ENCODE measurements at places on chromosomes 2 and 18. TPM values are rescaled to one million over a fixed set of nuclear protein-coding genes. Genes with fewer than 3 reads are reported as not detected.

Gene EPB41L3
- 82.9 TPM for total RNA-seq

Gene GCG
- not detected for total RNA-seq

DNA sequence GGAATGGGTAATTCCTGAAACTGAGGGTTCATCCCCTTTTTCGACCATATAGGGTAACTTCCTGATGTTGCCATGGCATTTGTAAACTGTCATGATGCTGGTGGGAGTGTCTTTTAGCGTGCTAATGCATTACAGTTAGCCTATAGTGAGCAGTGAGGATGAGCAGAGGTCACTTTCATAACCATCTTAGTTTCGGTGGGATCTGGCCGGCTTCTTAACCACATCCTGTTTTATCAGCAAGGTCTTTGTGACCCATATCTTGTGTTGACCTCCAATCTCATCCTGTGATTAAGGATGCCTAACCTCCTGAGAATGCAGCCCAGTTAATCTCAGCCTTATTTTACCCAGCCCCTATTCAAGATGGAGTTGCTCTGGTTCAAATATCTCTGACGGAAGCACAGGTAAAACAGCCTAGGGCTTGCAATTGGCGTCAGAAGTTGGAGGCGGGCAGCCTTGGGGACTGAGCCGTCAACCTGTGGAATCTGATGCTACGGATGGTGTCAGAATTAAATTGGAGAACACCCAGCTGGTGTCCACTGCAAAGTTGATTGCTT lies 19.5 kb downstream of the RALBP1 start:
- DNase-seq, result no peak

DNA sequence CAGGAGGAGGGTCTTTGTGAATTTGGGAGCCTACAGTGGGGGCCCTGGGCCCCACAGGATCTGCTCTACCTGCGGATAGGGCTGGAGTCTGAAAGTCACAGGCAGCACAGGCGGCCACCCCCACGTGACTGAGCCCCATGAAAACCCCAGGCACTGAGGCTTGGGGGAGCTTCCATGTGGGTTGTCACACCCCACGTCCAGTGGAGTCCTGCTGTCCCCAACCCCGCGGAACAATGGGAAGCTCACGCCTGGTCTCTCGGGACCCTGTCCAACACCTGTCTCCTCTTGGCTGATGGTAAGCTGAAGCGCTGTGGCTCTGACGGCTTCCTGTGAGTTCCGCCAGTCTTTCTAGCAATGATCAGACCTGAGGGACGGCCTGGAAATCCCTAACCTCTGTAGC lies 85.8 kb downstream of the PTGR3 start:
- DNase-seq, result peak; percentile 64

DNA sequence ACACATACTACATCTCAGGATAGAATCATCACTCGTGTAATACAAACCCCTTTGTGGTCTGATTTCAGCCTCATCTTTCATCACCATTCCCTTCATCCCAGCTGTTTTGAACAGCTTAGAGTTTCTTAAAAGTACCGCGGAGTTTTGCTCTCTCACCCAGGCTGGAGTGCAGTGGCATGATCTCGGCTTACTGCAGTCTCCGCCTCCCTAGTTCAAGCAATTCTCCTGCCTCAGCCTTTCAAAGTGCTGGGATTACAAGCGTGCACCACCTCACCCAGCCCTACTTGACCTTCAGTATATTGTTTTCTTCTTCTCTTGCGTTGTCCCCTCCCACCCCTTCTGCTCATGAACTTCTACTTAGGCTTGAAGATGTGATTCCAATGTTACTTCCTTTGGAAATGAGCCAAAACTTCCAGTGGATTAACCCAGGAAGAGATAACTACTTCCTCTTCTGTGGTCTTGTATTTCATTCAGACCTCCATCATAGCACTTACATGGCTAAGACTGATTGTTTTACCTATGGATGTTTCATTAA lies 15.8 kb downstream of the ERLEC1 start:
- no peak for DNase-seq

GRCh38 chr18:25923193-25923592 lies 167.2 kb downstream of the SS18 start:
- DNase-seq, result no peak

GRCh38 chr18:4417714-4418113 lies 37.4 kb downstream of the DLGAP1 start:
- DNase-seq, result no peak

- no peak for DNase-seq
Measured at GRCh38 chr2:64485331-64485730, 31.4 kb downstream of the LGALSL start.

DNA sequence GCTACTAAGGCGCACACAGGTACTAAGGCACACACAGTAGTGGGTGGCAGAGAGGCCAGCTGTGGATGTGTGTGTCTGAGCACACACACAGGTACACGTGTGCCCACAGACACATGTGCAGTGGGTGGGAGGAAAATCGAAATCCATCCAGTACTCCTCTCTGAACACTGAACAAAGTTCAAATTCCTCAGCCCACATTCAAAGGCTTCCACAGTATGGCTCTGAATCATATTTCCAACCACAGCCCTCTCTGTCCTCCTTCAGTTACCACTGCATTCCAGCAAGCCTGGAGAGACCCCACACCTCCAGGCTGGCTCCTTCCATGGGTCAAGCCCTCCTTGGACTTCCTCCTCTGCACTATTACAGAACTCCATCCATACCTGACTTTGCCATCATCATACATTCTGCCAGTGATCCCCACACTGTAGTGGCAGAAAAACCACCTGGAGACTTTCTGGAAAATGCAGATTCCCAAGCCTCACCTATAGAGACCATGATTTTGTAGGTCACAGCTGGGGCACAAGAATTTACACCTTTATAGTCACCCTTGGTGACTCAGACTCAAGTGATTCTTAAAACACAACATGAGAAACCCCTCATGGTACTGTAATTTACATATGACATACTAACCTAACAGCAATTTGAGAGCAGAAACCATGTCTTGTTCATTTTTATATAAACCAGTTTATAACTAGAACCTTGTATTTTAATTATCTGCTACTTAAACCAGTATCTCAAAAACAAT lies 31.4 kb downstream of the EPG5 start:
- DNase-seq, result no peak

Measured in posterior vena cava (tissue), 2 donors.